ENCODE measurements at places on chromosomes 4 and X.

DNA sequence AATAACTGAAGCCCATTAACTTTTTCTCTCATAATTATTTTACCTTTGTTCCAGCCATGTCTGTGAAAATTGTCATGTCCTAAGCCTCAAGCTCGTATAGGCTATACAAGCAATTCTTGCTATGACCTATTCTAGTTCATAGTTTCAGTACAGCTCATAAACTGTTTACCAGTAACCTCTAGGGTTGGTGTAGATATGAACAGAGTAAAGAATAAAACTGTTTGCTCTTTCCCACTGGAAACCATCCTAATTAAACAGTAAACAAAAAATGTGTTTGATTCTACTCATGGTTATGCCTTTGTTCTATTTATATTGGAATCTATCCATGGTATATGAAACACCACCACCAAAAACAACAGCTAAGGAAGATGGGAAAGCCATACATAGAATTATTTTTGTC is 1444.0 kb upstream of the PCDH7 start:
- DNase-seq = no peak

DNA sequence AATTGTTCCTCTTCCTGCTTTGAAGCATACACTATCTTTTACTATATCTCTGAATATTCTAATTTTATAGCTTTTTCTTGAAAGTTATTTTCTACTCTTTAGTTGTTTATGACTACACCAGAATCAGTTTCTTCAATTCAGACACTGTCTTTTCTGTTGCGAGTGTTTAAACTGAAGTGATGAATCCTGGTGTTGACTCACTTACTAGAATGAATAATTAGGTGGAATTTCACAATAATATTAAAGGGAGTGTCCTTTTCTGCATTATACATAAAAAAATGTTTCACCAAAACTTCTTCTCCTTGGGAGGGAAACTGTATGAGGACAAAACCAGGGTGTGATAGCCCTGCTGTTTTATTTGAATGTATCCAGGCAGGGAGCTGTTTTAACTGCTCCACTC is 1383.1 kb downstream of the C4orf33 start:
- DNase-seq = no peak

DNA sequence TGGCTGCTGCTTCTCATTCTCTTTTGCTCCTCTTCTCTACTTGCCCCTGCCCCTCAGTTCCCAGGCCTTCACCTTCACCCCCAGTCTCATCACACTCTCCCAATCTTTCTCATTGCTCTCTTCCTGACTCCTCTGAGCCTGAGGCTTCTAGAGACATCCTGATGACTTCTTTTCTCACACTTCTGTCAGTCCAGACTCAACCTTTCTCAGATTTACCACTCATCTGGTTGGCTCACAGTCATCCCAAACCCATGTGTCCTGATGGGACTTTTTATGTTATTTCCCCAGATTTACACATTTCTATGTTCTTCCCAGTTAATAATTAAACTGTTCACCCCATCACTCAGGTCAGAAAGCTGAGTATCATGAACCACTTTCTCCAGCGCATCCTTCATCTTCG is 68.0 kb downstream of the TMA16 start:
- DNase-seq = no peak

- DNase-seq = no peak
These were observed 175.9 kb downstream of the BCOR start for GRCh38 chrX:39921838-39922237.

GRCh38 chrX:50211510-50211909 is 6.9 kb downstream of the CCNB3 start:
- no peak for DNase-seq

DNA sequence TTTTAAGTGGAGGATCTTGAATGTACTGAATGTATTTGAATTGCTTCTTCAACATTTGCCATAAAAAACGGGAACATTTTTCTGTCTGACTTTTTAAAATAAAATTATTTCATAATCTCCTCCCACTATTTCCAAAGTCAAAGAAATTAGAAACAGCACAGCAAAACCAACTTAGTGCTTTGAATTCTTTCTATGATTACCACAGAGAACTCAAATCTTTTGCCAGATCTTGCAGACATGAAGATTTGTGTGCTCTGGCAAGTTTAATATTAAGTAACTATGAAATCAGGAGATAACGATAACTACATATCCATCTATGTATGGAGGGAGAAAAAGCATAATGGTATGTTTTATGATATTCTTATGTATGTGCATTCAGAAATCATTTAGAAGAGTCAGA is 982.2 kb downstream of the PCDH7 start:
- DNase-seq = no peak

DNA sequence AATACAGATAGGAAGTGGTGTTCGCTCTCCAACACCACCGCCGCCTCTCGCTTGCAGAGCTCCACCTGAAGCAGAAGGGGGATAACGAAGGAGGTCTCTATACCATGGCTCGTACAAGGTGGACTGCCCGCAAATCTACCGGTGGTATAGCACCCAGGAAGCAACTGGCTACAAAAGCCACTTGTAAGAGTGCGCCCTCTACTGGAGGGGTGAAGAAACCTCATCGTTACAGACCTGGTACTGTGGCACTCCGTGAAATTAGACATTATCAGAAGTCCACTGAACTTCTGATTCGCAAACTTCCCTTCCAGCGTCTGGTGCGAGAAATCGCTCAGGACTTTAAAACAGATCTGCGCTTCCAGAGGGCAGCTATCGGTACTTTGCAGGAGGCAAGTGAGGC is 5.2 kb upstream of the BMP15 start:
- no peak for DNase-seq

DNA sequence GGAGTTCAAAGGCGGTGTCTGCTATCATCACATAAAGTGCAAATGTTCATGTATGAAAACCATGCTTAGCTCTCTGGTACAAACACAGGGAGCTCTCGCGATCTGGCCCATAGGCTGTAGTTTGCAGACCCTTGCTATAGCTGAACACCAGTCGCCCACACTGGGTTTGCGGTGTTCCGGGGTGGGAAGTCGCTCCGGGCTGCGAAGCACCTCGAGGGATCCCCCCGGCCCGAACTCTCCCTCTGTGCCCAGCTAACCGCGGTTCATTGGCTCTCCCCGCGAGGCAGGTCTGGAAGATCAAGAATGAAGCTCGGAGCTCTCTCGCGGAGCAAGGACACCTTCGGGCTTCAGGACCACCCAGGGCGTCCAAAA is 341 bp upstream of the PRPS2 start:
- no peak for DNase-seq

DNA sequence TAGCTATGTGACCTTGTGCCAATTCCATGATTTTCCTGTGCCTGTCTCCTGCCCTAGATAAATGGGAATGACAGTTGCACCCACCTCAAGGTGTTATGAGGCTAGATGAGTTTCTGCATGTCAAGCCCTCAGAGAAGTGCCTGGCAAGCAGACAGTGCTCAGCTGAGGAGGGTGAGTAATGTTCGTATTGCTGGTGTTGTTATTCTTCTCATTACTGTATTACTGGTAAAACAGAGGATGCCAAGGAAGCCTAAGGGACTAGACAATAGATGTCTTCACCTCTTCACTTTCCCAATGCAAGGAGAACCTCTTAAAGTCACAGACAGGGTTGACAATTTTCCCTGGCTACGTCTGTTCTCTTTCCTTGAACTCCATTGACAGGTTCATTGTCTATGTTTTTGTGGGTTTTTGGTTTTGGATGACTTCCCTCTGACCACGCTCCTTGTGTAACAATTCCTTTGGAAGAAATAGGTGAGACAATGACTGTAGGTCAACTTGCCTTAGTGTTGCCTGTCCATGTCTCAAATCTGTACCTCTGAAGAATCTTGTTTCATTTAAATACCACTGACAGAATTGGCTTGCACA is 19.2 kb downstream of the ETDC start:
- no peak for DNase-seq
